Fibroblast of skin of back (primary cell): ENCODE measurements at places on chromosomes 16 and 17.

GRCh38 chr16:89759746-89760340 is 38.5 kb downstream of the ZNF276 start:
- no peak for DNase-seq

GRCh38 chr17:50794361-50794760 is 27.0 kb upstream of the ANKRD40CL start:
- no peak for DNase-seq

DNA sequence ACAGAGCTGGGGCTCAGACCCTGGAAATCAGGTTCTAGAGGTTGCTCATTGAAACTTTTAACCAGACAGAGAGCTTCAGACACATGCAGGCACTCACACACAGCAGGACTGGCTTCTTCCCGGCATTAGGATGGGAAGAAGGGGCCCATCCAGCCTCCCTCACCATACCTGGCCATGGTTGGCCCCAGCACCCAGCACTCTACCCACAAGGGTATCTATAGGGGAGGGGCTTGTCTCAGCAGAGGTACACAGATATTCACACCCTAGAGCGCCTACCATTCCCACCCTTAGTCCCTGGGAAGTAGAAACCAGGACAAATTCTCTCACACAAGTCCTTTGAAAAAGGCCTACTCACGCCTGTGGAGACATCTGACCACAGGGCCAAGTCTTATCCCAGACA is 20.5 kb upstream of the CCL2 start:
- no peak for DNase-seq

DNA sequence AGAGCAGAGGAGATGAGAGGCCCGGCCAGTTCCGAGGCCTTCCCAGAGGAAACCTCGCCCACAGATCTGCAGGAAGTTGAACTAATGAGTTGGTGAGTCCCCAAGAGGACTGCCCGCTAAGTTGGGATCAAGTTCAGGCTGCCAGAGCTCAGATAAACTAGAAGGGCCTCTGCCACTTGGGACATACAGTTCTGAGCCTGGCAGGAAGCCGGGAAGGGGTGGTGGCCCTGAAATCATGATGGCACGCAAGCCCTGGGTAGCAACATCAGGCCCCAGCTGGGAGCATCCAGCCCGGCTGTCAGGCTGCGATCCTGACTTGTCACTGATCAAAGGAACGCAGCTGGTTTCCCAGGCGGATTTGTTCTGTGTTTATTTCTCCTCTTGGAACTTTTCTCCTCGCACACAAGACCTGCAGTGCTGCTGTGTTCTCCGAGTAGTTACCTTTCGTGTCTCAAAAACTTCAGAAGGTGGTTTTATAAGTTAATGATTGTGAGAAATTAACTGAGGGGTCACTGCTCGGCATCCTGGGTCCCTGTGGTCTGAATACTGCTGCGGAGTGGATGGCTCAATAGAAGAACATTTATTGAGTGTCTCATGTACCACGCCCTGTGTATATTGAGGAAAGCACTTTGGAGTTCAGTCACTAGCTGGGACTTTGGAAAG is 8.0 kb upstream of the WFDC1 start:
- peak; percentile 83 for DNase-seq

DNA sequence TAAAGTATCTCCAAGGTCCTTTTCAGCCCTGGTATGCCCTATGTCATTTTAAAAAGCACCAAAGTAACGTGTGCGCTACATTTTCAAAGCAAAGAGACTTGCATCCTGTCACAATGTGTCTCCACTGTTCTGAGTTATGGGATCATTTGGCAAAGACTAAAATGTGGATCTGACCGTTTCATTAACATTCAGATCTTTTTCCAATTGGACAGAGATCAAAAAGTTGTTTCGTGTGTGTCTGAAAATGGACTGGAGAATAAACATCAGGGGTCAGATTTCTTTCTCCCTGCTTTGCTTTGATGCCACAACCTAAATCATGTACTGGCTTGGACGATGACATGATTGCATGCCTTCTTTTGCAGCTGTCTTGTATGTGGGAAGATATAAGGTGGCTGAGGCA is 136.0 kb upstream of the NOG start:
- DNase-seq: no peak

GRCh38 chr16:8683640-8684039 is 9.2 kb downstream of the ABAT start:
- DNase-seq: no peak

DNA sequence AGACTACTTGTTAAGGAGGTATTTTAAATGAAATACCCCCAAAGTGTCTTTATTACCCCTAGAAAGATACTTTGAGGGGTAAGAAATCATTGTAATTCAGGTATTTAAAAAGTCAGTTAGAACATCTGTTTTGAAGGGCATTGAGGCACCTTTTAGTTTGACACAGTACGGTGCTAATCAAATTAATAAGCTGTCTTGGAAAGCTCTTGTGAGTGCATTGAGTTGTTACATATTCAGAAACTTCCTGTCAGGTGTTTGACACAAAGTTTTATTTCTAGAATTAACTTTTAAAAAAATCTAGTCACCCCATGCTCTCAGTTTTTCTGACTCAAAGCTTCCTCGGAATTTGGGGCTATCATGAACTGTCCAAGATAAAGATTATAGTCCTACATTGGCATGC is 4.6 kb downstream of the RBBP6 start:
- DNase-seq: no peak

- DNase-seq: peak; percentile 42
Measured at GRCh38 chr17:51261024-51261963, 948 bp downstream of the UTP18 start.

- no peak for DNase-seq
Measured at GRCh38 chr17:31645351-31645750, 213.7 kb downstream of the COPRS start.

DNA sequence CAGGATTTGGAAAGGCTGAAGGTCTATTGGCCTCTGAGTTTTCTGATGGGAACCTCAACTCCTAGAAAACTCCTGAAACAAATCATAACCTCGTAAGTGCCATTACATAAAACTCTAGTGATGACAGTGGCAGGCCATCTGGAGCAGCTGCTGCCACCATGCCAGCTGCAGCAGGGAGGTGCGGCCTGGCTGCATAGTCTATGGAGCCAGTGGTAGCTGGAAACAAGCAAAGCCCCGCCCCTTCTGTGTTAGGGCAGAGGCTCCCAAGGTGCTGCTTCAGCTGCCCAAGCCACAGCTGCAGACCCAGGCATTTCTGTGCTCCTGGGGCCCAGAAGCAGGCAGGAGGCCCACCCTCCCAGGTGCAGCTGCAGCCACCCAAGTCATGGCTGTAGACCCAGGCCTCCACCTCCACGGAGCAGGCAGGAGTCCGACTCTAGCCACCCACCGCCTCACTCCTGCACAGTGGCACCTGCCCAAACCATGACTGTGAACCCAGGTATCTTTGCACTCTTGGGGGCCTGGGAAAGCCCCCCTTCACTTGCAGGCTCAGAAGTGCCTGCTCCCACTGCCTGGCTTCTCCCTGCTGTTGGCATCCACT is 254.1 kb upstream of the KCNJ16 start:
- DNase-seq: no peak

GRCh38 chr16:16780588-16780987 is 401.6 kb downstream of the NPIPA7 start:
- no peak for DNase-seq
